ENCODE measurements at places on chromosomes 7 and 10.

- no peak for DNase-seq
Observed at GRCh38 chr10:63267414-63268148, 134.5 kb downstream of the NRBF2 start.

DNA sequence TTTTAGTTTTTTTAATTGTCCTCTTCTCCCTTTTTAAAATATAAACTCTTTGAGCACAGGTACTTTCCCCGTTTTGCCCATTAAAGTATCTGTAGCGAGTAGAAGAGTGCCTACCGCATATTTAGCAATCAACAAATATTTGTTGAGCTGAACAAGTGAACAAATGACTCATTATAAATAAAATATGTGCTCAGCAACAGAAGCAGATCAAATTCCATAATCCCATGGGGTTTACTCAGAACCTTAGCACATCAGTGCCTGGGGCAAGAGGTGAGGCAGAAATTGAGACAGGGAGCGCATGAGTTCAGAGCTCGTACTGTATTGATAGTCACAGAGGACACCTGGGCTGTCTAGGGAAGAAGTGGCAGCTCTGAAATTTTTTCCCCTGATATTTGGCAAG lies 161.0 kb downstream of the SEM1 start:
- DNase-seq = no peak

DNA sequence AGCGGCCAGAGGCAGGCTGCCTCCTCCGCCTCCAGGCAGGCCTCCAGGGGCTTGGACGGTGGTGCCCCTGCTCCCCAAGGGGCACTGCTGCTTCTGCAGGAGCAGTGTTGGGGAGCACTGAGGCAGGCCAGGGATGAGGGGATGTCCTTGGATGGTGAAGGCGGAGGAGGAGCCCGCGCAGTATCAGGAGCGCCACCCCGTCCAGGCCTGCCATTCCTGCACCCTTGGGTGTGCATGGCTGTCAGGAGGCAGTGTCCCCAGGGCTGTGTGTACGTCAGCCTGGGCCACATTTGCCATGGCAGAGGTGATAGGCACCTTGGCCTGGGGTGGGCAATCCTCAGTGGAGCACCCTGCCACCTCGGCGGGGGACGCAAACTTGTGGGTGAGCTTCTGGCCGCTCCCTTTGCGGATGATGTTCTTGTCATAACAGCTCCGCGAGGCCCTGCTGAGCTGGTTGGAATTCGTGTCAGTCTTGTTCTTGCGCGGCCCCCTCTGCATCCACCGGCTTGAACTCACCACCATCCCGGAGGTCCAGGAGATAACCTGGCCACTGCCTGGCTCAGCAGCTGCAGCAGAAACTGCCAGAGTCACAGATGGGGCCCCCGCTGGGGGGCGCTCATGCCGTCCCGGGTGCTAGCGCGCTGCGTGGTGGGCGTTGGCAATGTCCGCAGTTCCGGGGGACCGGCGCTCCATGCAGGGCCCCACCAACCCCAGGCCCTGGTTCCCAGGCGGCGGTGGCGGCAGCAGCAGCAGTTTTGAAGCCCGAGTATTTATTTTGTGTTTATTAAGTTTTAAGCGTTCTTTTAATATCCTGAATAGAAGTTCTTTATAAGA lies 182.3 kb upstream of the ADCY1 start:
- DNase-seq = no peak

DNA sequence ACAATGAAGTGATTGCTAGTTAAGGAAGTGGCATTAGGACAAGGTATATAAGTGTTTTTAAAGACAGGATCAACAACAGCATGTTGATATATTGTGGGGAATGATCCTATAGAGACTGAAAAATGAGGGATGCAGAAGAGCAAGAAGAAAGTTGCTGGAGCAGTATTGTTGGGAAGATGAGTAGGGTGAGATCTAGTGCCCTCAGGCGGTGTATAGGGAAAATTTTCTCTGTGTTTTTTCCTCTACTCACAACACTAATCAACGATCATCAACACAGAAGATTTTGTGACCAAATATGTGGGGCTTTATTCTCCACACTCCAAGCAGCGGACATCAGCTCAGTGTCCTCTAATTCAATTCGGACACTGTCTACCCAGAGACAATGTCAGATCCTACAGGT lies 9.6 kb upstream of the PTTG1IP2 start:
- DNase-seq = no peak

- DNase-seq = no peak
Observed at GRCh38 chr7:130149281-130150139, 55.7 kb downstream of the TMEM209 start.

DNA sequence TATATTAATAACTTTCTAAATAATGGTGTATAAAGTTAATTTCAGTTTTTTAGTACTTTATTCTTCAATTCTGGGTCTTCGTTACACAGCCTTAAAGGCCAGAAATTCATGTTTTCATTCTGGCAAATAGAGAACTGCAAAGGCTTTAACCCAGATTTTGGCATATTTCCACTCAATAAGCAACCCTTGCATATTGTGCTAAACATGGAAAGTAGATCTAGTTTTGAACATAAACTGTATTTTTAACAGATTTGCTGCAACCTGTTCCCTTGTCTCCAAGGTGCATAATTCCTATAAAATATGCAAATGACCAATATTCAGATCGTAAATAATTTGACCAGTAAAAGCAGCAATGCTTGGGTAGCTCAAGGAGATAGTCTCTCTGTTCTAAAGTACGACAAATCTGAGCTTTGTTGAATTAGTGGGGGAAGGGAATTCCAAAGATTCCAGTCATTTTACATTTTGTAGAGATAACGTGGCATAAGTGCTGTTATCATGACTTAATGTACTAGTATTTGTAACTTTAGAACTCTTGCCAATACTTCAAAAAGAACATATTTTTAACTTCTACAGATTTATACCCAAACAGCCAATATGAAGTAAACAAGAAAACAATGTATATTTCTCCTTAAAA lies 46.4 kb upstream of the RSBN1L start:
- no peak for DNase-seq

DNA sequence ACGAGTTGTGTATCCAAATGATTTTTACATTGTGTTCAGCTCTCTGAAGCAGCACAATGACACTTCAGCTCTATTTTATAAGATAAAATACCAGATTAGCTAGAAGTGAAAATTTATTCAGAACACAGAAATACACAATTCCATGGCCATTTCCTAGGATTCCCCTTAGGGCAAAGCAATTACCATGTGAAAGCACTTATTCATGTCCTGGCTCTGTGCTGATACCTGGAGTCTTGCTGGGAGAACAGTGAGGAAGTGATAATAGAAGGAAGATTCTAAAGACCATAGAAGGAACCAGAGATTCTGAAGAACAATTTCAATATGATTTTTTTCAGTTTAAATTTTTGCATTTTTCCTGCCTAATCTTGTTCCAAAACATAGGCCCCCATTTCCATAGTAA lies 657.4 kb upstream of the ZWINT start:
- DNase-seq = no peak
